ENCODE measurements at places on chromosomes 11 and 22. TPM values are rescaled to one million over a fixed set of nuclear protein-coding genes. Genes with fewer than 3 reads are reported as not detected.

- no peak for DNase-seq
These were observed 19.9 kb upstream of the SYT13 start for GRCh38 chr11:45305874-45306623.

DNA sequence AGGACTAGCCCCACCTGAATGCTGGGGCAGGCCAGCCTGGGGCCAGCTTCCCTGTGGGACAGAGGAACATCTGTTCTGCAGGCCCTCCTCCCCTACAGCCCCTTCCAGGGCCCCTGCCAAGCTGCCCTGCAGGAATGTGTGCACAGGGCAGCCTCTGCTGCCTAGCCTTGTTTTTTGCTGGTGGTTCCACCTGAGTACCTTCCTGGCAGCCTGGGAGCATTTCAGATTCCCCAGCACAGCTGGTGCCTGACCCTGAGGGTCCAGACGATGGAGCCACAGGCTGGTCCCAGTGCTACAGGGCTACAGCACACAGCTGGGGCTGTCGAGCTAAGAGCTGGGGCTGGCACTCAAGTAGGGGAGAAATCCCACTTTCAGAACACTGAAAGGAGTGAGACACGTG is 22.3 kb upstream of the GPR83 start:
- no peak for DNase-seq

DNA sequence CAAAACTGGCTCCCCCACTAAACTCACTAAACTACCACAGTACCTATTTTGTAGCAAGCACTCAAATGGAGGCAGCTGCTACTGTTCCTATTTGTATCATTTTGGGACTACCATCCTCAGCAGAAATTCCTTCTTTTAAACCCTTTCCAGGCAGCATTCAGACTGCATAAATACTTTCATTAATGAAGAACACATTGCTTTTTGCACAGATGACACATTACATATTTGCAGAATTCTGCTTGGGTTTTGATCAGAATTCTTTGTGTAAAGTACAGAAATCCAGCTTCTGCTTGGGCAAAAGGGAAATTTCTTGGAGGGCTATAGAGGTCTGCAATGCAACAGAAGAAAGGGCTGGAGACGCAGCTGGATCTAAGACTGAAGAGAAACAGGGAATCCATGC is 24.2 kb downstream of the RBX1 start:
- no peak for DNase-seq

GRCh38 chr11:19785265-19785664 is 72.6 kb downstream of the NAV2 start:
- no peak for DNase-seq

Gene CAT
- total RNA-seq = 51.5 TPM

Gene NAALADL1
- total RNA-seq = 29.4 TPM

Gene MAPK8IP1
- 7.8 TPM for total RNA-seq

All from aorta (tissue), 5 donors.